ENCODE measurements at places on chromosomes 4 and X.

DNA sequence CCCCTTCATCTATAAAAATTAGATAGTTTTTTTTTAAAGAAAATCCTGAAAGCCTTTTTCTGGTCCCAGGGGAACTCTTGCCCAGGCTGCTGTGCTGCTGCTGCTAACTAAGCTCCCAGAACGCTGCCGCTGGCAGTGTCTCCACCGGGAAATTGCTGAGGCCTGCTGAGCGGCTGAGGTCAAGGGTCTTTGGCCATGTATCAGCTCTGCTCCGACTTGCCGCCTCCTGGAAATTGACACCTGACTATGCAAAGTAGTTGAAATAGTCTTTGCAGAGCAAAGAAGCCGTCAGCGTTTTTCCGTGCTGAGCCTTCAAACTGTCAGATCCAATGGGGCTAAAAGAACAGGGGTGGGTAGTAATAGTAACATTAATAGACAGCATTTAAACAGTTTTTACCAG, 839 bp downstream of the QDPR start:
- no peak for DNase-seq

DNA sequence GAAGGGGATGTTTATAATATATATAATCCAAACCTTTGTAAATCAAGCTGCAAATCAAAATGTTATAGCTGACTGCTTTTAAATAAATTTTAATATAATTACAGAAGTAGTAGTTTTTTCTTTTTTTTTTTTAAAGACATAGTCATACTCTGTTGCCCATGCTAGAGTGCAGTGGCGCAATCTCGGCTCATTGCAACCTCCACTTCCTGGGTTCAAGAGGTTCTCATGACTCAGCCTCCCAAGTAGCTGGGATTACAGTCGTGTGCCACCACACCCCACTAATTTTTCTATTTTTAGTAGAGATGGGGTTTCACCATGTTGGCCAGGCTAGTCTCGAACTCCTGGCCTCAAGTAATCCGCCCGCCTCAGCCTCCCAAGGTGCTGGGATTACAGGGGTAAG, 178.7 kb downstream of the FBXW7 start:
- DNase-seq, result no peak

- peak; percentile 91 for DNase-seq
Observed at GRCh38 chrX:20266810-20267606, at the start of gene RPS6KA3. Gene RPS6KA3, minus strand, starts transcription at chrX:20266909. Its CDS starts 277 bp downstream, at chrX:20266632.

GRCh38 chr4:44985938-44986337, 259.6 kb upstream of the GNPDA2 start:
- no peak for DNase-seq

GRCh38 chr4:108930186-108930585, 167.3 kb upstream of the ETNPPL start:
- DNase-seq, result no peak

- DNase-seq, result no peak
Observed at GRCh38 chr4:158131027-158131426, 41.8 kb downstream of the GASK1B start.

GRCh38 chrX:127459790-127460189, 592.4 kb downstream of the ACTRT1 start:
- no peak for DNase-seq
